Forelimb muscle (tissue), 1 donor: ENCODE measurements at places on chromosomes 12 and 14.

DNA sequence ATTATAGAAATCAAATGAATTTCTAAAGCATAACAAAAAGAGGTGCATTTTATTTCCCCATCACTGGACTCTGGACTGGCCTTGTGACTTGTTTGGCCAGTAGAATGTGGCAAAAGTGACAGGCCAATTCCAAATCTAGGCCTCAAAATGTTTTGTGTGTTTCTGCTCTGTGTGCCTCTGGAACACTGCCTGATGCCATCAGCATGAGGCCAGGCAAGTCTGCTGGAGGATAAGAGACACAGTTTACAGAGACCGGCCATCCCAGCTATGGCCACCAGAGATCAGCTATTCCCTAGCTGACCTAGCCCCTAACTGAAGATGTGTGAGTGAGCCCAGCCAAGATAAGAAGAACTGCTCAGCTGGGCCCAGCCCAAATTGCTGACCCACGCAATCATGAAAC lies 32.9 kb downstream of the ASCL1 start:
- no peak for DNase-seq

- DNase-seq: no peak
These were observed 332.9 kb downstream of the DPF3 start for GRCh38 chr14:72560889-72561493.

DNA sequence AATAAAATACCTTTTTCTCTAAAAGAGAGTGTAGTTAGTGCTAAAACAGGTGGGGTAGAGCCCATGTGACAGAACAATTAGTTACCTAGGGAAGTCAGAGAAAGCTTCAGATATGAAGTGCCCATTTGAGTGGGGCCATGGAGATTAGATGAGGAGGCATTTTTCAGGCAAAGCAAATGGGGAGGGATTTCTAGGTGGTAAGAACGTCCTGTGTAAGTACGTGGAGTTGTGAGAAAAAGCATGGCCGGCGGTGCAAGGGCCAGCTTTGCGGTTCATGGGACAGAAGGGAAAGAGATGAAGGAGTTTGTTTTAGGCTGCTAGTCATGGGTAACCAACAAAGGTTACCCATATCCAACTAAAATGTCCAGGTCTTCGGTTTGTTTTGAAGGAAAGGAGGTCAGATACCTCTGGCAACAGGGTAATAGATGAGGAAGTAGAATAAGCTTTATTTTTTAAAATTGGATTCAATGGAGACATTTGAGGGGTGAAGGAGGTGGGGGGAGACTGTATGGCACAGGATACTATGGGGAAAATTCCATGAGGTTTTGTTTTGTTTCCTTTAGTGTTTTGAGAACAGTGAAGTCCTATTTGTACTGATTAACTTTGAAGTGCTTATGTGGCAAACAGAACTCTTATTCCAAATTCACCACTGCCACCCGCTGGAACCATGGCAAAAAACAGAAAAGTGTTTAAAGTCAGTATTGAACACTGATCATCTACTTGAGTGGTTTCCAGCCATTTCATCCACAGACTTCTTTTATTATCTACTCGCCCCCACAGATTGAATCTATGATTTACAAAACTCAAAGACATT lies 10.0 kb upstream of the SNRPF start:
- DNase-seq: no peak

GRCh38 chr14:89661392-89661791 lies 244.4 kb upstream of the FOXN3 start:
- DNase-seq: no peak

- DNase-seq: no peak
These were observed 106.4 kb downstream of the PCNX1 start for GRCh38 chr14:71013551-71014192.

- DNase-seq: no peak
These were observed 36.1 kb downstream of the SSPN start for GRCh38 chr12:26231470-26231869.

- DNase-seq: no peak
These were observed 244.5 kb downstream of the DPY19L2 start for GRCh38 chr12:63423839-63424238.

DNA sequence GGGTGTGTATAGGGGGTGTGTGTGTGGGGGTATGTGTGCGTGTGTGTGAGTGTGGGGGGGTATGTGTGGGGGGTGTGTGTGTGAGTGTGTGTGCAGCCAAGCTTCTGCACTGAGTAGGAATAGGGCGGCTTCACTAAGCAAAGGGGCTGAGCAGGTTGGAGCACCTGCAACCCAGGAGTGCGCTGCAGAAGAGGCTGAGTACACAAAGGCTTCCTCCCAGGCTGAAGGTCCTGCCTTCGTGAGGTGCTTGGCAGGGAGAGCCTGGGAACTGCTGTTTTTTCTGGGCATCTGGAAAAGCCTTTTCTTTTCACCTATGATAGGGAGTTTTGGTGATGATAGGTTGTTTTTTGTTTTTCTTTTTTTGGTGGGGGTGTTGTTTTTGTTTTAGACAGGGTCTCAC lies 6.0 kb upstream of the NUDT14 start:
- DNase-seq: no peak

GRCh38 chr14:62369919-62370560 lies 607.8 kb downstream of the SNAPC1 start:
- no peak for DNase-seq

DNA sequence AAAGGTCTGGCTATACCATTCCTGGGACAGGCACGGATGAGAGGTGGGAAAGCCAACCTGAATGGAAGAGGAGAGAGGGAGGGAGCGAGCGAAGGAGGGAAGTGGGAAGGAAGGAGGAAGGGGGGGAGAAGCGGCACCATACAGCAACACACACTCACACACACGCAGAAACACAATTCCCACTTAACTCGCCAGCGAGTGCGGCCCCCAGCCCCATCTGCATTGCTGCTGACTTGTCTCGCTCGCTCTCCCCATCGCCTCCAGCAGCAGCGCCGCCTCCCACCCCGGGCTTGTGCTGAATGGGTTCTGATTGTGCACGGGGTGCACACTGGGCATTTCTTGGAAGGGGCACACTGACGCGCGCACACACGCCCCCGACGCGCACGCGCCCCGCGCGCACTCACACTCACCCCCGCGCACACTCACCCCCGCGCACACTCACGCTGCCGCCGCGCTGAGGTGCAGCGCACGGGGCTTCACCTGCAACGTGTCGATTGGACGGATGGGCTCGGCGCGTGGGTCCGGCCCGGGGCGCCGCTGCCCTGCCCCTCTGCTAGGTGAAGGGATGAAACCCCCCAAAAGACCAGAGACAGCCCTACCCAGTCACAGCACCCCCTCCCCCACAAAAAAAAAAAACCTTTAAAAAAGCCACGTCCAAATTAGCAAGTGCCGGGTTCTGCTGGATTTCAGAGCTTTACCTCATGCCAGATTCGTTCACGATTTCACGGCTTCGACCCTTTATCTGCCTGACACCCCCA lies 685 bp downstream of the GRIN2B start:
- DNase-seq: no peak

- DNase-seq: no peak
These were observed 117.8 kb upstream of the LHX5 start for GRCh38 chr12:113589437-113589836.

DNA sequence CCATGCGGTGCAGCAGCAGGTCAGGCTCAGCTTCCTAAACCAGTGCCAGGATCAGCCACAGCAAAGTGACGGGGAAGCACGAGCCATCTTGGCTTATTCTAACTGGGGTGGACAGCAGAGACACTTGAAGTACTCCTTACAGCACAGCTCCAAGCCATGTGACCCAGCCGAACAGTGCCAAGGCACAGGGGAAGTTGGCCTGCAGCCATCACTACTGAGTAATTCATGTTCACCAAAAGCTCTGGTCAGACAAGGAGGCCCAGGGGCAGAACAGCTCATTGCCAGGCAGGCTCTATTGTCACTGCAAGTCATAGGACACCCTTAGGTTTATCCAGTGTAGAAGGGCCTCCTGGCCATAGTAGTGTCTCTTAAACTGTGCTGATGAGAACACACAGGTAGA lies 23.4 kb upstream of the SLC35F4 start:
- no peak for DNase-seq

DNA sequence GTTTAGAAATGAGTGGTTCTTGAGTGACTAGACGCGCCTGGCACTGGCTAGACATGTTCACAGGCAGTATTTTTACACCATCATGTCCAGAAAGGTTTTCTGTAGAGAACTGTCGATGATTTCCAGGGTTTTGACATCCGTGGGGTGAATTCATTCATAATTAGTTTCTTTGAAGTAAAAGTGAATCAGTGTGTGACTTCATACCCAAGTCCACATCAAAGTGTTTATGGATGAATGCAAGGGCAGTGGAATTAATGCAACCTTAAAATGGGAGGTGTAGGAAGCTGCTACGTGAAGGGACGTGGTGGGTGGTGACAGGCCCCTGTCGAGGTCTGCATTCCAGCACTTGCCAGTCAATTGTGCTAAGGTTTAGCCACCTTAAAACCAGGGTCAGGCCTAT lies 38.4 kb upstream of the ELK3 start:
- no peak for DNase-seq

- no peak for DNase-seq
These were observed 223.3 kb downstream of the CHST11 start for GRCh38 chr12:104680070-104680469.

DNA sequence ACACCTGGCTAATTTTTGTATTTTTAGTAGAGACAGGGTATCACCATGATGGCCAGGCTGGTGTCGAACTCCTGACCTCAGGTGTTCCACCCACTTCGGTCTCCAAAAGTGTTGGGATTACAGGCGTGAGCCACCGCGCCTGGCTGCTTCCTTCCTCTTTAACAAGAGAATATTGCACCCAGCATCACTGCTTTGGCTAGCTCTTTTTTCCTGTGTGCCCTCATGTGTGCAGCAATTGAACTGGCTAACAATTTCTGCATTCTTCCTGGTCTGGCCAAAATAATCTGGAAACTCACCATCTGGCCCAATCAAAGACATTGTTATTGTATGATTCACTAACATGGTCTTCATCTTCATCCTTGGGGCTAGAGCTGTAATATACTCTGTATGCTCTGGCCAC lies 2.7 kb upstream of the ASB8 start:
- no peak for DNase-seq

GRCh38 chr12:14650789-14651188 lies 45.6 kb downstream of the GUCY2C start:
- peak; percentile 52 for DNase-seq

DNA sequence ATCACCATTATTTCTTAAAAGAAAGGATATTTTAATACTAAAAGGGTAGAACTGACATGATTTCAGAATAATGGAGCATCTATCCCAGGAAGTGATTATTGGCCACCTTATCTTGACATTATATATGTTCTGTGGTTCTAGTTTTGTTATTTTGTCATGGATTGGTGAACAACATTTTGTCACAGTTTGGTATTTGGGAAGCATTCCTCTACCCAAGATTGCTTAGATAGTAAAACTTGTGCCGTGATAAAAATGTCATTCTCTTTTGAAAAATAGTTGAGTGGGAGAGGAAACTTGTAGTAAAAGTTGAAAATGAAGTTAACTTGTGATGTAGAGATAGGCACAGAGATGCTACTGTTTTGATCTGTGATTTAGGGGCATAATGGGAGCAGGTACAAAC lies 65.7 kb downstream of the TMX1 start:
- DNase-seq: no peak

GRCh38 chr12:58176296-58176869 lies 235.0 kb downstream of the ATP23 start:
- no peak for DNase-seq

DNA sequence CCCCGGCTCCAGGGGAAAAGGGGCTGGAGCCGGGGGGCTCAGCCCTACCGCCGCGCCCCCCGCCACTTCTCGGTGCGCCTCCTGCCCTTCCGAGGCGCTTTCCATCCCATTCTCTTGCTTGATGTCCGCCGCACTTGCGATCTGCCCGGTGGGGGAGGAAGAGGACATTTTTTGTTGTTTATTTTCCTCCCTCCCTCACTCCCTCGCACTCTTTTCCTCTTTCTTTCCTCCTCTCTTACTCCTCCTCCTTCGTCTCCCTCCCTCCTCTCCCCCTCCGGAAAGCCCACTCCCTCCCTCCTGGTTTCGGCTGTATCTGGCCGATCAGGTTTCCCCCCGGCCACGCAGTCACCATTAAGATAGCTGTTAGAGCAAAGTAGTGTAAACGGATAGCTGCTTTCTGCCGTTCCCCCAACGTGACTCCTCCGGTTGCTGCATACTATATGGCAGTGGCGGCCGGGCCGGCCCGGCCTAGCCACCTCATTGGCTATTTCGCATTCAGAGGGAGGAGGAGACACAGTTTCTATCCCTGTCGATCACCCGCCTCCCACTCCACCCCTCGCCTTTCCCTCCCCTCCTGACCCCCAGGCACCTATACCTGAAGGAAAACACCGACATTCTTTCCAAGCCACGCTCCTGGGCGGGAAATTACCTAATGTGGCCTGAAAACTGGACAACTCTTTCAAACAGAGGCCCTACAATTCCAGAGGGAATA lies at the start of gene SIX4:
SIX4 (minus strand) TSS at position 445 of the 712 bp plus-strand sequence; CDS start at position 168, 277 bp downstream.
- peak; percentile 52 for DNase-seq

DNA sequence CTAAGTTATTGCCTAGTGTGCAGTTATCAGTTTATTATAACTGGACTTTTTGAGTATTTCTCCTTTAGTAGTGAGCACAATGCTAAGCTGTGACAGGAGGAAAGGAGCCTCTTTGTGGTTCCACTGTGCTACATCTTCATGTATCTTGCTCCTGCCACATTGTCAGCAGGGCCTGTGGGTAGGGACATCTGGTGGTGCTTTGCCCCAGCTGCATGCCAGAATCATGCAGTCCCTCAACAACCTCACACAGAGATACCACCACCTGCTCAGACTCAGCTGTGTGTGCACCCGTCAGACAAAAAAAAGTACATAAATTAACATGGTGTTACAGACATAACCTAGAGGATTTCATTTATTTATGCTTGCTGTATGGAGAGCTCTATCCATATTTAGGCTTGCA lies 51.1 kb downstream of the MIS18BP1 start:
- DNase-seq: no peak

GRCh38 chr14:95327558-95328374 lies 8.1 kb upstream of the CLMN start:
- no peak for DNase-seq

DNA sequence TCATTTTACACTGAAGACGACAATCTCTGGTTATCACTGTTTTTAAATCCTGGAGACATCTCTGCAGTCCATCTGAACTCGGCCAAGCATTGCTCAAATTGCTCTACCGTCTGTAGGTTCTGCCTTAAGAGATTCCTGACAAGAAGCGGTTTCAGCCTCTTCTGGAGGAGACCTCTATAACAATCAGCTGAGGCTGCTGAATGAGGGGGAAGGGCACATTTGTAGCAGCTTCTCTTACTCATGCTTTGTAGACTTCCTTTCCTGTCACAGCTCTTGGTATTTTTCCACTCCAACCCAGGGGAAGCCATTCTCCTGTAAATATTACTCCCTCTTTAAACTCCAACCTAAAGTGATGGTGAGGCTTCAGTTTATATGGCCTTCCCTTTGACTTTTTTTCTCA lies 3.0 kb downstream of the ARG2 start:
- no peak for DNase-seq

- DNase-seq: no peak
These were observed 40.3 kb upstream of the MEG3 start for GRCh38 chr14:100785626-100786025.

GRCh38 chr12:47828976-47829482 lies 9.3 kb upstream of the HDAC7 start:
- no peak for DNase-seq

DNA sequence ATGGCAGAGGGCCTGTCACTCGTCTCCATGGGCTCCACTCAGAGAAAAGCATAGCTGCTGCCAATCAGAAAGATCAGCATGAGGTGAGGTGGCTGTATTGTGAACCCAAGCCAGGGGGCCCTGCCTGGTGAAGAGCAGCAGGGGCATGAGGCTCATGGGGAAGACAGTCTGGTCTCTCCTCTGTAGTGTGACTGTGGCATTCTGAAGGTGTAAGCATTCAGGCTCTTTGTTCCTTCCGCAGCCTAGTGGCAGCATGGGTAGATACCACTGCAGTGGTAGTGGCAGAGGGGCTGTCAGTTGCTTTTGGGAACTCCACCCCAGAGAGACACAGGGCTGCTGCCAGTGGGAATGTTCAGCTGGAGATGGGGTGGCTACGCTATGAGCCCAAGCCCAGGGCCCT lies 5.1 kb upstream of the CLEC4D start:
- no peak for DNase-seq
